ENCODE measurements at places on chromosomes 6 and 20. TPM values are rescaled to one million over a fixed set of nuclear protein-coding genes. Genes with fewer than 3 reads are reported as not detected.

The TTPAL gene
- 19.6 TPM for polyA plus RNA-seq

The KCNB1 gene
- not detected for polyA plus RNA-seq

The SIRPD gene
- not detected for polyA plus RNA-seq

The CALHM6 gene
- 1.7 TPM for polyA plus RNA-seq

The FRS3 gene
- 1.7 TPM for polyA plus RNA-seq

The MMP24 gene
- 0.61 TPM for polyA plus RNA-seq

The SMIM8 gene
- 7.2 TPM for polyA plus RNA-seq

The NRSN1 gene
- not detected for polyA plus RNA-seq

The RPP21 gene
- 63.4 TPM for polyA plus RNA-seq

The OOEP gene
- not detected for polyA plus RNA-seq

The DNAAF9 gene
- 4.6 TPM for polyA plus RNA-seq

The SRSF6 gene
- polyA plus RNA-seq: 94.7 TPM

The PSORS1C2 gene
- polyA plus RNA-seq: 0.16 TPM

The TULP4 gene
- polyA plus RNA-seq: 21.5 TPM

The RNF182 gene
- 1.8 TPM for polyA plus RNA-seq

The ADGB gene
- polyA plus RNA-seq: not detected

The PKHD1 gene
- polyA plus RNA-seq: not detected

The PNLDC1 gene
- polyA plus RNA-seq: not detected

The FAM184A gene
- polyA plus RNA-seq: not detected

The ALDH8A1 gene
- not detected for polyA plus RNA-seq

The SSR1 gene
- polyA plus RNA-seq: 241 TPM

The FGD2 gene
- polyA plus RNA-seq: not detected

The PTCRA gene
- polyA plus RNA-seq: not detected

The NPBWR2 gene
- polyA plus RNA-seq: not detected

The TINAG gene
- not detected for polyA plus RNA-seq

The SPATA25 gene
- not detected for polyA plus RNA-seq

The BFSP1 gene
- 0.25 TPM for polyA plus RNA-seq

The UBD gene
- polyA plus RNA-seq: not detected

The HLA-DOB gene
- not detected for polyA plus RNA-seq

The HMGCLL1 gene
- not detected for polyA plus RNA-seq

The ULBP3 gene
- 4.4 TPM for polyA plus RNA-seq

The BPIFB4 gene
- not detected for polyA plus RNA-seq

The GPX6 gene
- polyA plus RNA-seq: not detected

The SEL1L2 gene
- polyA plus RNA-seq: not detected

The SRSF3 gene
- 238 TPM for polyA plus RNA-seq

The GPX5 gene
- not detected for polyA plus RNA-seq

The EPPIN gene
- not detected for polyA plus RNA-seq

The MAFB gene
- 3.8 TPM for polyA plus RNA-seq

The THEMIS gene
- 0.33 TPM for polyA plus RNA-seq

The NUP153 gene
- polyA plus RNA-seq: 12.0 TPM

The NANP gene
- 7.5 TPM for polyA plus RNA-seq

The HELZ2 gene
- 3.0 TPM for polyA plus RNA-seq
